ENCODE measurements at places on chromosomes 5 and 9. TPM values are rescaled to one million over a fixed set of nuclear protein-coding genes. Genes with fewer than 3 reads are reported as not detected.

The ISOC1 gene
- 23.9 TPM for total RNA-seq

The JAKMIP2 gene
- total RNA-seq: 0.42 TPM

The TMOD1 gene
- 0.08 TPM for total RNA-seq

The ANKRD20A1 gene
- total RNA-seq: 0.08 TPM

The EHMT1 gene
- 70.9 TPM for total RNA-seq

The SLC34A1 gene
- total RNA-seq: not detected

The SPINK13 gene
- not detected for total RNA-seq

Data from kidney epithelial cell (primary cell).